Bronchial smooth muscle cell (primary cell): ENCODE measurements at places on chromosomes 3 and 15. TPM values are rescaled to one million over a fixed set of nuclear protein-coding genes. Genes with fewer than 3 reads are reported as not detected.

PATL2 gene
- 1.4 and 1.6 TPM in 2 replicates for total RNA-seq

SLC35G2 gene
- total RNA-seq = 5.5 and 6.6 TPM in 2 replicates

TUBGCP4 gene
- 6.5 and 8.5 TPM in 2 replicates for total RNA-seq

COL7A1 gene
- total RNA-seq = 27.0 and 27.6 TPM in 2 replicates

GP9 gene
- total RNA-seq = not detected in 2 replicates

CPNE9 gene
- under 0.01 TPM in 1 of 2 replicates, not detected in the other for total RNA-seq

WDR93 gene
- 0.09 and 0.16 TPM in 2 replicates for total RNA-seq

LRRC31 gene
- total RNA-seq = not detected in 2 replicates

CNTN4 gene
- not detected in 2 replicates for total RNA-seq

OTOL1 gene
- not detected in 2 replicates for total RNA-seq
